ENCODE measurements at places on chromosomes 2 and 18. TPM values are rescaled to one million over a fixed set of nuclear protein-coding genes. Genes with fewer than 3 reads are reported as not detected.

DNA sequence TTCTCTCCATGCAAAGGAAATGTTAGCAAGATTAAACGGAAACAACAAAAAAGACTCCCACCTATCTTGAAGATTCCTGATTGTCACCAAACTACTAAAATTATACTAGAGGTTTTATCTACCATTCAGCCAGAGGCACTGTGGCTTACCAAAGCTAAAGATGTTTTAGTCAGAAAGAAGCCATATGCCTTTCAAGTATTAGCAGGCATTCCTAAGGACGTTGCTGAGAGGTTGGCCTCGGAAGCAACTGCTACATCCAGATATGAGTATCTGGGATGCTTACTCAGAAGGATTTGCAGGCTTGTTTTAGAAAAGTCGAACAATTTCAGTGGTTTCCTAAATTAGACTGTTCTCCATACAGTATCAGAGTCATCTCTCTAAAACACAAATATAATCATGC lies 88.3 kb upstream of the UBE2E3 start:
- no peak for DNase-seq

- DNase-seq: no peak
Measured at GRCh38 chr18:70634576-70635147, 345.8 kb downstream of the SOCS6 start.

DNA sequence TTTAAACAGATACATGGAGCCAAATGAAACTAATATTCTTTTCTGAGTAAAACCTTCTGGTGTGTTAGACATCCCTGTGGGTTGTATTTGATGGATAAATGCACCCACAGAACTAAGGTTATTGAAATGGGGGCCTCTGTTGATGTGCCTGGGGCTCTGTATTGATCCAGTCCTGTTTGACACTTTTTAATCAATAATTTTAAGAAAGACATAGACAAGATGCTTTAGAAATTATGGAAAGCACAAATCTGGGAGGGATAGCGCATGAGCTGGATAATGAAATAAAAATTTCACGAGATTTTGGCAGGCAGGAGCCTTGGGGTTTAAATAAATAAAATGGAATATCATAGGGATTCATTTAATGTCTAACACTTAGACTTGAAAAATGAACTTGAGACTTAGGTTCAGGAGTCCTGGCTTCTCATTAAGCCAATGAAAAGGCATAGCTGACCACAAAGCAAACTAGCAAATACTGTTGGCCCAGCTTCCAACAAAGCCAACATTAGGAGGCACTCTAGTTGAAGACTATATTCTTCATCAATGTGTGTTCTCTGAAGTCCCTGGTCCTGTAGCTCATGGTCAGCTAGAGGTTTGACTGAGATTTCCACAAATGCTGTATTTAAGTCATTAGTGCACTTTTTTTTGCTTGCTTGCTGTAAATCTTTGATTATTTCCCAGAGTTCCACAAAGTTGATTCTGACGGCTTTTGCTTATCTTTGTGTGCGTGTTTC lies 64.2 kb upstream of the SH3RF3 start:
- DNase-seq: peak; percentile 10

DNA sequence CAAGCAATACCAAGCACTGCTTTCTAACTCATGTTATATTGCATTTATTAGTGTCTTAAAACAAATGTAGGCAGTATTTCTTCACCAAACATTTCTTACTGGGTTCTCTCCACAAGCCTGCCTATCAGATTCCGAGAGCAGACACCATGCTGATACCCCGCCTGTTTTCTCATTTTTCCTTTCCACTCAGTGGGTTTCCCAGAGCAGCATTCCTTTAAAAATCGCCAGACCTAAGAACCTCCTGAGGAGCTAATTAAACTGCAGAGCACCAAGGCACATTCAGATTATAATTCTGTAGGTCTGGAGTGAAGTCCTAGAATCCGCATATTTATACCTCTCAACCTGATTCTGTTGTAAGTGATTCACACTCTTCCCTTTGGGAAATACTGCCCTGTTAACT lies 405.6 kb downstream of the TNS1 start:
- DNase-seq: no peak

- DNase-seq: no peak
Measured at GRCh38 chr2:212448698-212449097, 89.9 kb downstream of the ERBB4 start.

- DNase-seq: no peak
Measured at GRCh38 chr18:3093624-3094337, 80.8 kb upstream of the LPIN2 start.

GRCh38 chr2:57892920-57893319 lies 153.7 kb upstream of the VRK2 start:
- DNase-seq: no peak

DNA sequence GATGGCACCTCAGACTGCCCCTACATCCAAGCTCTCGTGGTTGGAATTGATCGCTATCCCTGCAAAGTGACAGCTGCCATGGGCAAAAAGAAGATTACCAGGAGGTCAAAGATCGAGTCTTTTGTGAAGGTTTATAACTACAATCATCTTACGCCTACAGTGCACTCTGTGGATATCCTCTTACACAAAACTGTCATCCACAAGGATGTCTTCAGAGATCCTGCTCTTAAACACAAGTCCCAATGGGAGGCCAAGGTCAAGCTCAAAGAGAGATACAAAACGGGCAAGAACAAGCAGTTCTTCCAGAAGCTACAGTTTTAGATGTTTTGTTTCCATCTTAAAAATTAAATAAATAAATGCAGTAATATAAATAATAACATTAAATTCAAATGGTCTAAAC lies 45.4 kb downstream of the INO80D start:
- DNase-seq: no peak

- no peak for DNase-seq
Measured at GRCh38 chr2:186603286-186603685, 13.4 kb downstream of the ITGAV start.

- no peak for DNase-seq
Measured at GRCh38 chr2:159720676-159721075, 8.4 kb downstream of the MARCHF7 start.

DNA sequence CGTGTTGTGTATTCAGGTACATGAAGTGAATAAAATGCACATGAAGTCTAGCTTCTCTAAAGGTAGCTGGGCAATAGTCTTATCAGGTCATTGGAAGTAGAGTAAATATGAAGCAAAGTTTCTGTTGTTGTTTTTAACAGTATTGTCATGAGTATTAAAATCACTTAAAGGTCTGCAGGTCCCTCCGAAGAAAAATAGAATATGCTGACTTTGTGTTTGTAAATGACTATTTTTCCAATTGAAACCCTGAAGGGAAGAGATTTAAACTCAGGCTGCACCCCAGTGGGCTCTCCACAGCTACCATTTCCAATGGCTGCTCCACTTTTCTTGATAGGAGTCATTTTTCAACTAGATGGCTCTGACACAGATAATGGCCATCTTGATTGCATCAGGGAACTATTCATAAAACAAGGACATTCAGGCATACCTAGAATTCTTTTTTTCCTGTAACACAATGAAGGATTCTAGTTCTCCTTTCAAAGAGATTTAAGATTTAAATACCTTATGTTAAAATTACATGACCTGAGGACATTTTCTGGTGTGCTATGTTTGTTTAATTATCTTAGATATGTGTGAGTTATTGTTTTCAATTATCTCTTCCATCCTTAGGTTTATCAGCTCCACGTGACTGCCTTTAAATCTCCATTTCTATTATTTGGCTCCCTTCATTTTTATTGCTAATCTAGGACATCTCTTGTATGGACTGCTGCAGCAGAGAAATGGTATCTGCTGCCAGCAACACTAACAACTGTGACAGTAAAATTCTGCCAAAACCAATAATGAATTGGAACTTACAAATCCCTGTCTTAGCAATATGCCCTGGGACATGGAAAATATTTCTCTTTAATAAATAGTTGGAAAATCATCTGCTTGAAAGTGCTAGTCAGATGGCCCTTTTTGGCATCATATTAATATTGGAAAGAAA lies 149.2 kb upstream of the NOSTRIN start:
- DNase-seq: no peak

DNA sequence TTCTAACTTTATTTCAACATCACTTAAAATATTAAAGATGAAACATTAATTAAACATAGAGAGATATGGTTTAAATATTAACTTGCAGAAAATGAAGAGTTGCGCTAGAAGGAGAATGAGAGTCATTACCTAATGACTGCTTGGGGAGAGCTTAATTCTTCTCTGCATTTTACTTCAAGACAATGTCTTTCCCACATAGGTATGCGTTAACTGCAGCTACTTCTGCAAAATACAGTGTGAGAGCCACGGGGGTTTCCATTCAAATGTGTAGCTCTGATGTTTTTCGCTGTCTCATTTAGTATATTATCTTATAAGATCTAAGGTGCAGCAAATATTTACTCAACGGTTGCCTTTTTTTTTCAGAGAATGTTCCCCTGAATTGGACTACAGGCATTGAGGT lies 126.7 kb downstream of the TMX3 start:
- no peak for DNase-seq

GRCh38 chr2:169734169-169734847 lies 676 bp downstream of the KLHL23 start:
- DNase-seq: no peak

GRCh38 chr2:12759248-12759647 lies 42.5 kb downstream of the TRIB2 start:
- no peak for DNase-seq

- no peak for DNase-seq
Measured at GRCh38 chr2:47232738-47233415, 77.8 kb upstream of the STPG4 start.

DNA sequence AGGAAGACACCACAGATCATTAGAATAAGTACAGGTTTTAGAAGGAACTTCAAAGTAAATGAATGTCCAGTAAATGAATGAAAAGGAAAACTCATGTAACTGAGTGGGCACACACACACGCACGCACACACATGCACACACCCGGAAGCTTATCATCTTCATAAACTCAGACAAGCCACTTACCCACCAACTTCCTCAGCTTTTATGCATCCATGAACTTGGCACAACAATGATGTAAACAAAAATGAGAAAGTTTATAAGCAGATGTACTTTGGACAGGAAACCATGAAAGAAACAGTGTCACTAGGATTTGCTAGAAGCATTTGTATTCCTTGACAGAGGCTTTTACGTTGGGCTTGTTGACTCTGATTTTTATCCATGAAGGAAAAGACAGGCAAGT lies 23.2 kb downstream of the RNF152 start:
- DNase-seq: no peak

GRCh38 chr2:191789796-191790195 lies 57.1 kb downstream of the CAVIN2 start:
- DNase-seq: no peak

GRCh38 chr18:47501946-47502345 lies 250.5 kb upstream of the SKOR2 start:
- DNase-seq: no peak

- no peak for DNase-seq
Measured at GRCh38 chr2:238703436-238703835, 144.4 kb upstream of the TWIST2 start.

- no peak for DNase-seq
Measured at GRCh38 chr2:48169141-48169592, 262.9 kb upstream of the FBXO11 start.

Gene NAPG
- 26.0 TPM for total RNA-seq

Gene GALNT5
- 2.0 TPM for total RNA-seq

Gene RIT2
- total RNA-seq: not detected

Gene C2orf66
- total RNA-seq: not detected

Data from epithelial cell of proximal tubule (primary cell).